ENCODE measurements at places on chromosomes 12 and 14.

- DNase-seq: no peak
These were observed 479.8 kb downstream of the ZFP36L1 start for GRCh38 chr14:68312884-68313610.

- no peak for DNase-seq
These were observed 2.3 kb downstream of the DGKA start for GRCh38 chr12:55933169-55933798.

DNA sequence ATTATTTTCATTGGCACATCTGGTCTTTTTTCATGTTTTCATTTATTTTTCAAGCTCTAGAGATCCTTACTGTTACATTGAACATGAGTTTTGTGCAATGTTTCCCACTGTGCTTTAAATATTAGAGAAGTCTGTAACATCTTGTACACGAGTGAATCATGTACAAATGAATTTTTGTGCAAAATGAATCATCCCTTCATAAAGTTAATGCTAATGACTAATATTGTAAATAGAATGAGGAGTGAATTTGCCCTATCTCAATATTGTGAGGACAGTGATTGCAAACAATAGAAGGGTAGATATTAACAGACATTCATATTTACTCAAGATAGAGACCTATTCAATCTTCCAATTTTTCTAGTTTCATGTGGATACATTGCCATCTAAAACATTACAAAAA lies 463.3 kb upstream of the FOXG1 start:
- DNase-seq: no peak

DNA sequence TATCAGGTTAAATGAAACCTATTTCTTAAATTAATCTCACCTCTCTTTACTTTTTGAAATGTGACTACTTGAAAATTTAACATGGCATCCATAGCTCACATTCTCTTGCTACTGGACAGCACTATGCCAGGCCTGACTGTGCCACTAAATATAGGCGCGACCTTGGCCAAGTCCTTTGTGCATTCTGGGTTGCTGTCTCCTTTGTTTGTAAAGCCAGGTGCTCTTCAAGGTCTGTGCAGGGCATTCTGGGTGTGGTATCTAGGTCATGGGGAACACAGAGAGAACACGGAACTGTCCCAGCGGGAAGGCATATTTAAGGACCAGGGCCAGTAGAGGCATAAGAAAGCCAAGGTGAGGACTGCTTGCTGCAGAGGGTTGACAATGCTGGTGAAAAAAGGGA lies 121.2 kb downstream of the ZNF664 start:
- no peak for DNase-seq

DNA sequence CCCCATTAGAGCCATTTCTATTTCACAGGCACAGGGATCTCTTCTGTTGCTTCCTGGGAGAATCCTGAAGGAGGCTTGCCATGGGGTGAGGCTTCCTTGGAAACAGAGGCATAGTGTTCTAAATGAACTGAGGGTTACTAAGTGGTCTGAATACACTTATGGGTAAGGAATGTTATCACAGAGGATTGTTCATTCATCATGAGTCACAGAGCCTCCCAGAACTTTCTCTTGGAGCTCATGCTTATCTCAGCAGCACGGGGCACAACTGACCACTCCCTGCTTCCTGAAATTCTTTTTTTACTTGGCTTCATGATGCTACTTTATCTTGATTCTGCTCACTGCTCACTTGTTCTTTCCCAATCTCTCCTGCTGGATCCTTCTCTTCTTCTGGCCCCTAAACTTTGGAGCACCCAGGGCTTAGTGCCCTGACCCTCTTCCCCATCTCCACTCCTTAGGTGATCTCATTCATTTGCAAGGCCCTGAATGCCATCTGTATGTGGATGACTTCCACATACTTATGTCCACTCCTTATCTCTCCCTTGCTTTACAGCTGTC lies 57.9 kb downstream of the ANO6 start:
- DNase-seq: peak; percentile 45

GRCh38 chr14:89024691-89025090 lies 200.2 kb downstream of the TTC8 start:
- no peak for DNase-seq

DNA sequence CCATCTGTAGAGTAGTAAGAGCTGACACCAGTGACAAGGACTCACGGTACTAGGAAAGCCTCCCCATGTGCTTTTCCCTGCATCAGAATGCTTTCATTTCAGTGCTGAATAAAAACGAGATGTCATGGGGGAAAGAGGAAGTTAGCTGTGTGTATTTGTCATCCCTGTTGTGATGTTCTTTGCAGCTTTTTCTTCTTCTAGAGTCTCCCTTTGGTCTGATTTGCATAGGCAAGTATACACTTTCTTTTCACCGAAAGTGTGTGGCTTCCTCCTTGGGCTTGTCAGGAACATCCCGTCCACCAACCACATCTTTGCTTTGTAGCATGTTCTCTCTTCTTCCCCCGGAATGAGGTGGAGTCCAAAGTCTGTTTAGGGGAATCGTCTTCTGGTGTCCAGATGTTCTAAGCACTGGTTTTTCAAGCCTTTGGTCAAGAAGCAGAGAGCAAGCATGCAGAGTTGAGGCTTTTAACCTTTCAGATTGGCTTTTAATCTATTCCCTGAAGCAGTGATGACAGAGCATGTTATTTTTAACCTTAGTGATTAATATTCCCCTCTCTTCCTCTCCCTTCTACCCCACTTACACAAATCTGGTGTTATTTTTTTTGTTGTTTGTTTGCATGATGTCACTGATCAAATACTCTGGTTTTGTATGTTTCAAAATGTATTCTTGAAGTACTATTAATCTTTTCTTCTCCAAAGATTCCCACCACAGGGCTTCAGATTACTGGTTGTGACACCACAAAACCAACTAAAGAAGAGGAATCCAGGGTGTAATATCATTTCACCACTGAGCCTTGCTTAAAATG lies 163.4 kb downstream of the SAMD4A start:
- no peak for DNase-seq

DNA sequence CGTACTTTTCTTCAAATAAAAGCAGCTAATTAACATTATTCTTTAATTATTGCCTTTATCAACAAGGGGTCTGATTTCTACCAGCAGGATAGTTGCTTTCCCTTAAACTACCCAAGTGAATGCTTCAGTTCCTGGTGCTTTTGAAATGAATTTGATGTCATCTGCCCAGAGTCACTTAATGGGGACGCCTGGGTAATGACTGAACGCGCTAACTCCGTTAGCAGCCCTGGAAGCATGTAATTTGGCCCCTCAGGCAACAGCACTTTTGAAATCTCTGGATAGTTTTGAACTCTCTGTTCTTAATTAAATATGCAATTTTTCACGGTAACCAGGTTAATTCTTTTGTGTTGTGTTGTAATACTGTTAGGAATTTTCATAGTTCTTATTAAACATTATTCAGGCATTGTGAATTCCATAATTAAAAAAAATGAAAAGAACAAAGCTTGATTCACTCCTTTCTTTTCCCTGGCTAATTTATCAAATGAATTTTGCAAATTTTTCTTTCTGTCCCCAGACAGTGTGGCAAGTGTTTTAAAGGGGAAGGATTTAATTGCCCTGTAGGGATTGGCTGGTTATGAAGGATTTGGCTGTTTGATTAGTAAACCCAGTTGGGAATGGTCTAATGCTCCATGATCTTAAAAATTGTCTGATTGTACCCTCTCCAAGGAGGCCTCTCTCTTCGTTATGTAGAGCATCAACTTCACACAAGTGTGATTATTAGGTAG lies 137.5 kb upstream of the MYL2 start:
- no peak for DNase-seq

DNA sequence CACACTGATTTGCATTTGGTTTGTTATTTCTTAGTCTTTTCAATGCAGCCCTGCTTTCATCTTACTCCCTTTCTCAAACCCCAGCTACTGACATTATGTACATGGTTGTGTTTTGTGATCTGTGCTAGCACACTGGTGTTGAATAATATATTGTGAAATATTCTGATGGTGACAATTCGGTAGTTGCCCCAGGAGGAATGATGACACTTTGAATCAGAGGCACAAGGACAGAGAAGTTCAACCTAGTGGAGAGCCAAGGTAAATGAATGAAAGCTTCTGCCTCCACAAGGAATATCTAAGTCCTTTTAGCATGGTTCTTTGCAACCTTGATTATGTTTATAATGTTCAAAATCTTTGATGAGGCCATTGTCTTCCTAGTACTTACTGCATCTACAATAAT lies 159.9 kb downstream of the PDE3A start:
- DNase-seq: no peak

DNA sequence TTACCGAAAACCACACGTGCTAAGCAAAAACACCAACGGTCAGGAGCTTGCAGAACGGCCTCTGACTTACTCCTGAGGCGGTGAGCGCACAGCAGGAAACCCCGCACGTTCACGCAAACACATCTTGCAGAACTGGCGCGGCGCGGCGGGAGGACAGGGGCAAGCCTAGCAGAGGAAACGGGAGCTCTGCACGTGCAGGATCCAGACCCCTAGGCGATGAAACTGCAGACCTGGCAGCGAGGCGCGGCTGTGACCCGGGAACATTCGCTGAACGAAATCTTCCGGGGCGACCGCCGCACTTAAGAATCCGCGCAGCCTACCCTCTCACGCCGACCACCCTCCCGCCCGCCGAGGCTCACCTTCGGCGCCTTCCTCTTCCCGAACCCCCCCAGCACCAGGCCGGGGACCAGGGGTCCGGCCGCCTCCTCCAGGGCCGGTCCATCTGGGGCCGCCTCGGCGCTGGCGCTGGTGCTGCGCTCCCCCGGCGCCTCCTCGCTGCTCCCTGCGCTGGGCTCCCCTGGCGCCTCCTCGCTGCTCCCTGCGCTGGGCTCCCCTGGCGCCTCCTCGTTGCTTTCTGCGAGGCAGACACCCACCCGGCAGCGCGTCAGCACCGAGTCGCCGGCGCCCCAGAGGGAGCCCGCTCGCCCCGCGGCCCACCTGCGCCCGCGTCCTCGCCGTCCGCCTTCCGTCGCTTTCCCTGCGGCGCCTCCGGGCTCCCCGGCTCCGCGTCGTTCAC lies 615 bp downstream of the DDX51 start:
- no peak for DNase-seq

DNA sequence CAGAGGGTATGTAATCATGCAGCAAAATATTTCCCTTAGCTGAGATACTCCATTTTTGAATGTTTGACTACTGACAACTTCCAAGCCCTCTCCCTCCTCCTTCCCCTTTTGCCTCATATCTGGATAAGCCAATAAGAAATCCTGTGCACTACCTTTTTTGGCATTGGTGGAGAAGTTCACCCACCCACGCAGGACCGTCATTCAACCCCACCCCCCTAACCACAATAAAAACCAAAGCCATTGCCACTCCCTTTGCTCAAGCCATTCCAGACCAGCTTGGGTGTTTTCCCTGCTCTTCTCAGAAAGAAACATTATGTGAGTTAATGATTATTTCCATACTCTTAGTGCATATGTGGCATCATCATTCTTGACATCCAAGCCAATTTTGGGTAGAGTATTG lies 176.7 kb downstream of the PTPN11 start:
- no peak for DNase-seq

- no peak for DNase-seq
These were observed 85.0 kb downstream of the PAPOLA start for GRCh38 chr14:96586921-96587822.

- DNase-seq: no peak
These were observed 57.1 kb downstream of the ATP2A2 start for GRCh38 chr12:110337912-110338710.

- DNase-seq: no peak
These were observed 27.9 kb upstream of the CCNT1 start for GRCh38 chr12:48744251-48745008.

- DNase-seq: no peak
These were observed 333.9 kb downstream of the CEP128 start for GRCh38 chr14:80607430-80608190.

GRCh38 chr14:66401449-66402095 lies 84.6 kb upstream of the CCDC196 start:
- no peak for DNase-seq

DNA sequence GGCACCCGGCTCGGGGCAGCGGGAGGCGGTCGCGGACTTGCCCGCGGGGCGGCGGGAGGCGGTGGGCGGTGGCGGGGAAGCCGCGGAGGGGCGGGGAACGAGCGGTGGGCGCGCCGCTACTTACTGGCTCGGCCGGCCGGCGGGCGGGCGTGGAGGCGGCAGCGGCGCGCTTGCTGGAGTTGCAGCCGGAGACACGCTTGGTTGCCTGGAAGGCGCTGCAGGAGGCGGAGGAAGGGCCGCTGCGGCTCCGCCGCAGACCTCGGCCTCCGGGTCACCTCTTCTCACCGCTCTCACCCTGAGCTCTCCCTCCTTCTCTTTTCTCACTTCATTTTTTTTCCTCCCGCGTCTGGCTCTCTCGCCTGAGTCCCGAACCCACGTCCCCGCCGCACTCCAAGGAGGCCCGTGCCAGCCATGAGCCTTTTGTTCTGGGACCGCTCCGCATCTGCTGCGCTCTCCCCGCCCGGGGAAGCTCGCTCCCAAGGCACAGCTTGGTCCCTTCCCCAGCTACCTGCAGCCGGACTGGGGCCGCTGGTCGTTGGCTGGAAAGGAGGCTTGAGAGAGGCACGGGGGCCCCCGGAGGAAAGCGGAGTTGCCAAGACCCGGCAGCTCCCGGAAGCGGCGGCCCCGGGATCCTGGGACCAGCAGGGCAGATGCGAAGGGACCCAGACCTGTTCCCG lies 592 bp upstream of the KCNK10 start:
- no peak for DNase-seq

GRCh38 chr14:68784978-68785533 lies 7.8 kb downstream of the ZFP36L1 start:
- DNase-seq: no peak

- no peak for DNase-seq
These were observed 15.0 kb upstream of the KRT73 start for GRCh38 chr12:52633383-52633782.

DNA sequence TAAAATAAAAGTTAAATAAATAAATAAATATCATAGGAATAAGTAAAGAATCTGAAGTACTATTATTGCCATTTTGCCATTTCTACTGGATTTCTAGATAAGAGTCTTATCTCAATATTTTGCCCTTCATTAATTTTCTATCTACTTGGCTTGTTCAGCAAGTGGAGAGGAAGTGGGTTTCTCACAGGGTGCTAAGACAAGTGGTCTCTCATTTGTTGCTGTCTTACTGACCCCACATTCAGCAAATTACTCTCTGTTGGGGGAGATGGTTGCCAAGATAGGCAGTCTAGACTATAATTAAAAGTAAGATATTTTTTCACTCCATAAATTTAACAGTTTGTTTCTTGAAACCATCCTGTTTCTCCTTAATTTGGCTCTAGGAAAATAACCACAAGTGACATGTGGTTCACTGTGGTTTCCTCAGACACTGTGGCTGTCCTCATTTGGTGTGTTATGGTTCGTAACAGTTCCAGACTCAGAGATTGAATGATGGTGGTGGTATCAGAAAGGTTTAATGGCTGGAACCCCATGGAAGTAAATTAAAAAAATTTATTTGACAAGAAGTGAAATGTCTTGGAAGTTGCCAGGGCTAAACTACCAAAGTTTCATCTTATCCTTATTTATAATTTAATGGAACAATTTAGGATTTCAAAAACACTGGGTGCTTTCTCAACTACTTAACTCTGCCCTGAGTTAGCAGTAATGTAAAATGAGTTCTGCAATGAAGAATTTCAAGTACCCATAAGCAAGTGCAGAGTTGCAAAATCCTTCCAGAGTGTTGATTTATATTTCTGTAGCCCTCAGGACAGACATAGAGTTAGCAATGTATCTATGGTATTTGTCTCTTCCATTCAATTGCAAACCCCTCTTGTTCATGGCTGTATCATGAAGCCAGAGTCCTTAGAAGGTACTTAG lies 214.8 kb downstream of the MSRB3 start:
- DNase-seq: no peak

Data from thoracic aorta (tissue), 2 donors.